ENCODE measurements at places on chromosomes 11 and 22.
A peak's percentile ranks its signal among the peaks of the same experiment; 100 is the strongest.

- ATAC-seq, result no peak
These were observed 710 bp downstream of the TUB start for GRCh38 chr11:8081591-8082250.

GRCh38 chr11:129608711-129609110 lies 206.9 kb upstream of the TMEM45B start:
- no peak for ATAC-seq

DNA sequence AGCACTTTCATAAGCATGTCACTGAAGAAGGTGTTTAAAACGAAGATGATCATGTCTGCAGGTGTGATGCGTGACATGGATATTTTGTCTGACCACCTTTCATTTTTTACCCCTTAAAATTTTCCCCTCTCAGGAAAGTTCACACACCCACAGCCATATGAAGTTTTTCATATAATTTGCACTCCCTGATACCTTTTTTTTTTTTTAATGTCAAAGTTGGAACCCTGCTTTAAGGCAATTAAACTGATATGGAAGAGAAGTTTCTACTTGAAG lies 104.6 kb downstream of the ATXN10 start:
- ATAC-seq, result no peak

- no peak for ATAC-seq
These were observed 110.3 kb upstream of the TMEM45B start for GRCh38 chr11:129705341-129705740.

DNA sequence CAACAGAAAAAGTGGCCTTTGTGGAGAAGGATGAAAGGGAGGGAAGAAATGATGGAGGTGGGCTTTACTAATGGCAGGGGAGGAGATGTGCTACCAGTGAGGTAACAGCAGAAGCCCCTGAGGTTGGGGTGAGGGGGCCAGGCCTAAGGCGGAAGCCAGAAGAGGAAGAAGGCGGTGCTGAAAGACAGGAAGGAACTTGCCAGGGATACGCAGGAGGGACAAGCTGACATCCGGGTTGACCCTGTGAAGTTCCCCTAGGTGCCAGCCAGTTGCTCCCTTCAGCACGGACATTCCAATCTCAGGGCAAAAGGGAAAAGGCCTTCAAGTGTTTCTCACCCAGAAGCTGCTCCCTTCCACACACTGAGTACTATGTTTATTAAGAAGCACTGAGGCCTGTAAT lies 2.3 kb upstream of the TIRAP start:
- no peak for ATAC-seq

GRCh38 chr11:30481330-30481729 lies 104.8 kb downstream of the MPPED2 start:
- ATAC-seq, result no peak

DNA sequence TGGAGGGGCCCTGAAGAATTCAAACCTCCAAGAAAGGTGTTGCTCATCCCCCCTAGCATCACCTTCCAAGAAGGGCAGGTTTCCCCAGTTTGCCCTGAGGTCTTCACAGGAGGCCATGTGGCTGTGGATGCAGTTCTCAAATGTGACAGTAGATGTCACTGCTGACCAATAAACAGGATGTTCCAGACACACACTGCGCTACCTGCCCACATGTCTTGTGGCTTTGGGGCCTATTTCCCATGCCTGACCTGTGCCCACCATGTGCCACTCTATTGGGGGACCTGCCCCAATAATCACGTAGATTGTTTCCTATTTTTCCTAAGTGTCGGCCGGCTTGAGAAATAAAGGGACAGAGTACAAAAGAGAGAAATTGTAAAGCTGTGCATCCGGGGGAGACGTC lies 4.5 kb downstream of the GSTT2 start:
- peak; percentile 90 for ATAC-seq

DNA sequence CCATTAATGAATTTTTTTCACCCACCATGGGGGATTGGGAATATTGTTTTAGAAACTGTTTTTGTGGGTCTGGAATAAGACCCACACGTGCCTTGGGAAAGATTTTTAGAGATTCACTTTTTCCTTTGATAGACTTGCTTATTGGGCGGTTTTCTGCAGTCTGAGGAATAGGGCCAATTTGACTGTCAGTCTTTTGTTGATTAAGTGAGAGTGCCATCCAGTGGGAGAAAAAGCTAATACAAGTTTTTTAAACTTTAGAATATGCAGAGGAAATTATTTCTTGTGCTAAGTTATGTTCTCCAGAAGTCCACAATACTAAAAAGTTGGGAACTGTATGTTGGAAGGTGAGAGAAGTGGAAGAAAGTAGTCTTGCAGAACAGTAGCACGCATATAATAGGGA lies 56.1 kb downstream of the PRMT3 start:
- no peak for ATAC-seq

GRCh38 chr11:69122630-69123431 lies 32.9 kb upstream of the SMIM38 start:
- ATAC-seq, result peak; percentile 88

- ATAC-seq, result peak; percentile 88
These were observed 75.8 kb upstream of the ZBED5 start for GRCh38 chr11:10933455-10934292.

GRCh38 chr11:44556735-44557409 lies 8.6 kb upstream of the CD82 start:
- peak; percentile 72 for ATAC-seq

GRCh38 chr11:45543808-45544422 lies 121.5 kb downstream of the CHST1 start:
- no peak for ATAC-seq

DNA sequence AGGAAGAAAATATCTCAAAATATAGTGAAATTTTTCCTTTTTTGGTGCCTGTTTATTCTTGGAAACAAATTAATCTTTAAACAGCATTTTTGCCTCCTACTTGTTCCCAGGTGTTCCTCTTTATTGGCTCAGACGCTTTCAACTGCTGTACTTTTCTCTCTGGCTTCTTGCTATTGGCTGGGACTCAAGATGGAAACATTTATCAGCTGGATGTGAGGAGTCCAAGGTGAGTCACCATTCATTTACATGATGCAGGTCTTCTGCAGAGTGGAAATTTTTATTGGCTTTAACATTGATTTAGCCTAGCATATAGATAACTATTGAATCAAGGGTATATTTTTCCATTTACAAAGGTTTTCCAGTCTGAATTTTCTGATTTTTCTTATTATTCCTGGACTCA lies 34.4 kb upstream of the DNAJB13 start:
- no peak for ATAC-seq

- ATAC-seq, result no peak
These were observed 246.2 kb downstream of the ST3GAL4 start for GRCh38 chr11:126601550-126602215.

GRCh38 chr11:23103416-23103815 lies 243.1 kb upstream of the CCDC179 start:
- ATAC-seq, result no peak

GRCh38 chr22:48662476-48663135 lies 1165.1 kb downstream of the BRD1 start:
- ATAC-seq, result no peak

DNA sequence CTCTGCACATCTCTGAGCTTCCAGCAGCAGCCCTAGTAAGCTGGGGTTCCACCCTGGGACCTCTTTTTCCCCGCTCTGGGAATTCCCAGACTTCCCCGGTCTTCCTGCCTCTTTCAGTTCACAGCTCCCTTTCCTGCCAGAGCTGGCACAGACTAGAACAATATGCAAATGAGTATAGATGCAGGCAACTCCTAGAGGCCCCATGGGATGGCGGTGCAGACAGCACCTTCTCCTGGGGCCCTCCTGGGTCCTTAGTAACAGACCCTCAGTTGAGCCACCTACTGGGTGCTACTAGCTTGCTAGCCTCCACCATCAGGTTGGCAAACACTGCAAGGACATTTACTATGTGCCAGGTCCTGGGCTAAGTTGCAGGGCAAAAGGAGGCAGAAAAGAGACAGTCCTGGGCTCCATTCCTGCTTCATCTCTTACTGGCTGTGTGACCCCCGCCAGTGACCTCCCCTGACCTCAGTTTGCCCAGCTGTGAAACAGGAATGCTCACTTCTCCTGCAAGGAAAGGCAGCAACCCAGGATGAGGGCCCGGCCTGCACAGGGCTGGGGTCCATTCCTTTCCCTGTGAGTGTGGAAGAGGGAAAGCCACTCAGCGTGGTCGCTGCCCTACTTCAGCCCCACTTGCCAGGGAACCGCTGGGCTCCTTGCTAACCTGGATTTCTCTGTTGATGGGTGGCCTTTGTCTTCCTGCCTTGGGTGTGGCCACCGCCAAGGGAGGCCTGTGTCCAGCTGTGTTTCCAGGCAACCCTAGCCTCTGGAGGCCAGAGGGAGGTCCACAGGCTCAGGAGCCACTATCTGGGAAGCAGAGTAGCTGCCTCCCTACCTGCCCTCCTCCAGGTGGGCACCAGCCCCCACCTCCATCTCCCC lies 7.3 kb downstream of the RELT start:
- ATAC-seq, result no peak

GRCh38 chr11:91394073-91394726 lies 830.4 kb upstream of the FAT3 start:
- no peak for ATAC-seq

DNA sequence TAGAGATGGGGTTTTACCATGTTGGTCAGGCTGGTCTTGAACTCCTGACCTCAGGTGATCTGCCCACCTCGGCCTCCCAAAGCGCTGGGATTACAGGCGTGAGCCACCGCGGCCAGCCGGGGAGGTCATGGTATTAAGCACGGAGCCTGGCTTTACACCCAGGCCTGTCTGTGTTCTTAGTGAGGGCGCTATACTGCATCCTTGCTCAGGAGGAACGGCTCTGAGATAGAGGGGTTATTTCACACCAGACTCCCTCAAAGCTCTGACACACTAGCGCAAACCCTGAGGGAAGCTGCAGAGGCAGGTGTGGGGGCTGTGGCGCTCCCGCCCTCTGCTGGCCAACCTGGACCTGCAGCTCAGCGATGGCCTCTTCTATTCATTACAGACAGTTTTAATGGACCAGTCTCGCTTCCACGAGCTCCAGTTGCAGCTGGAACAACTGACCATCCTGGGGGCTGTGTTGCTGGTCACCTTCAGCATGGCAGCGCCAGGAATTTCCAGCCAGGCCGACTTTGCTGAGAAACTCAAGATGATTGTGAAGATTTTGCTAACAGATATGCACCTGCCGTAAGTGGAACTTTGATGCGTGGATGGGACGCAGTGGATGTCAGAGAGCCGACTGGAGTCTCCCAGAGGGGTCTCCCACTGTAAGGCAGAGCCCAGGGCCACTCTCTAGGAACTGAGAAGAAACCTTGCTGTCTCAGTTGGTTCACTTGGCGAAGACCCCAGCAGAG lies 26.2 kb downstream of the TCP11L1 start:
- ATAC-seq, result peak; percentile 53

- ATAC-seq, result no peak
These were observed 39.6 kb downstream of the DIXDC1 start for GRCh38 chr11:111976767-111977145.

GRCh38 chr11:100739666-100740065 lies 52.6 kb downstream of the ARHGAP42 start:
- ATAC-seq, result no peak

GRCh38 chr11:118838905-118839553 lies 44.7 kb upstream of the CXCR5 start:
- ATAC-seq, result peak; percentile 49

GRCh38 chr22:10780281-10780680 lies 4747.7 kb upstream of the OR11H1 start:
- peak; percentile 20 for ATAC-seq

GRCh38 chr22:20456064-20456721 lies 18.6 kb upstream of the SCARF2 start:
- ATAC-seq, result peak; percentile 93

DNA sequence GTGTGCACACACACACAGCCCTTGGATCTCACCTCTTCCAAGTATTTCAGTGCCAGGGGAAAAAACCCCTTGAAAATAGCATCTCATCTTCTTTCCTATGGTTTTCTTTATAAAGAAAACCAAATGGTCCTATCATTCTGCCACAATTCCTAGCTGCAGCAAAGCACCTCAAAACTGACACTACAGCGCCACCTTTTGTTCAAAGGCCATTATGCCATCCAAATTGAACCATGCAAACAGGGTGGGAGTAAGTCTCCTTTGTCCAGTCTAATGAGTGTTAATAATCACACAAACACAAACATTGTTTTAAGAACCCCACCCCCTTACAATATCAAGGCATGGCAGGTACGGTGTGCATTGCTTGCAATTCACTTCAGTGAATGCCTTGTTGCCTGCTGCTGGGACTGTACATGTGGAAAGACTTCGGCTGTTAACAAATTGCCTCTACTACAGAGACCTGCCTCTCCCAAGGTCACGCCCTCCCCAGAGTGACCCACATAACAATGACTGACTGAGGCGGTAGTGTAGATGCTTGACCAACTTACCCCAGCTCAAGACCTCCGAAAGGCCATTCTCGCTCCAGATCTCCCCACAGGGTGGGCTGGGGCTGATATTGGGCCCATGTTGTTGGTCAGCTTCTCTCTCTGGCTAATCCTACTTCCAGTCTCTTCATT lies 31.7 kb downstream of the FAM181B start:
- ATAC-seq, result no peak

Data from activated T-helper 17 cell treated with anti-CD3 and anti-CD28 coated beads, Interleukin-2, amount 50 U/mL, for 72 hours (primary cell).